ENCODE measurements at places on chromosomes 5 and 9. TPM values are rescaled to one million over a fixed set of nuclear protein-coding genes. Genes with fewer than 3 reads are reported as not detected.

FOXD4L3 gene
- not detected for total RNA-seq

SPINK7 gene
- not detected for total RNA-seq

DNA sequence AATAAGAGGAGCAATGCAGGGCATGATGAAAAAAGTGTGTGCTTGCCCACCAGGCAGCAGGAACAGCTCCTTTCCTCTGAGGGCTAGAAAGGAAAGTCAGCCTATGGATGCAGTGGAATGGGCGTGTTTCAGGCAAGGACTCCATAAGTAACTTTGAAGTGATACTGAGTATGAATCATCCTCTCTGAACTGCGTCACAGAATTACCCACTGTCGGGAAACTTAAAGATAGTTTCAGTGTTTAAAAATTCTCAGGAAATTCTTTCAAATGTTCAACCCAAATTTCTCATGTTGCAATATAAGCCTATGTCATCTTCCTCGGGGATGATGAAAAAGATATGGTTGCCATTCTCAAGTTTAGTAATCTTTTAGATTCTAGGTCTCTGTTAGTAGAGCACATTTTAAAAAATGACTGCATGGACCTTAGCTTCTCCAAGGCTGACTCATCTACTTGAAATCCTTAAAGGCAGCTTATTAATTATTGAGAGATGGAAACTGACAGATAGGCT lies 27.7 kb downstream of the PTCD2 start:
- no peak overlapping the region for H3K27ac ChIP-seq
- no peaks in the 10 kb centered on the region for H3K27me3 ChIP-seq
- no peaks in the 10 kb centered on the region for H3K4me1 ChIP-seq
- no peak overlapping the region for H3K4me3 ChIP-seq

- H3K36me3 ChIP-seq, result peaks cover 4% of the 10 kb centered on the region
- H3K27ac ChIP-seq, result no peak overlapping the region
- no peak for DNase-seq
- H3K4me3 ChIP-seq, result no peak overlapping the region
- H3K27me3 ChIP-seq, result no peaks in the 10 kb centered on the region
- H3K4me1 ChIP-seq, result no peaks in the 10 kb centered on the region
Measured at GRCh38 chr9:70220216-70220615, 38.6 kb upstream of the SMC5 start.

DNA sequence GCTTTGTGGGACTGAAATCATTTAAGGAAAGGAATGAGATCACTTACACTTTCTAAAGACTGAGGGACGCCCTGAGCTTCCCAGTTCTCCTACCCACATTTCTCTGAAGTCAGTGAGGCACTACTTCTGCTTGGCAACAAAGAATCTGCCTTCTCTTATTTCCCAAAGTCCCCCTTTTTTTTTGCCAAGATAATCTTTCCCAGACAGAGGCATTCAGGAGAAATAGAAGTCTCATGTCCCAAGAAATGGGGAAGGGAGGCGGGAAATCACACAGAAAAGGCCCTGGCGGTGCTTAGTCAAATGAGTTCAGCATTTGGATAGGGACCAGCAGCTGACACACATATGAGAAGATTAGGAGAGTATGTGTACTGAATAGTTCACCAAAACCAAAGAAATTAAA lies 159.7 kb downstream of the MUSK start:
- no peaks in the 10 kb centered on the region for H3K36me3 ChIP-seq
- no peak overlapping the region for H3K4me3 ChIP-seq
- no peaks in the 10 kb centered on the region for H3K27me3 ChIP-seq
- no peak for DNase-seq

- H3K27ac ChIP-seq, result no peak overlapping the region
- peaks cover 16% of the 10 kb centered on the region for H3K36me3 ChIP-seq
- H3K4me1 ChIP-seq, result no peaks in the 10 kb centered on the region
- H3K4me3 ChIP-seq, result no peak overlapping the region
- H3K27me3 ChIP-seq, result no peaks in the 10 kb centered on the region
- DNase-seq, result no peak
Measured at GRCh38 chr5:10741661-10742060, 19.4 kb downstream of the DAP start.

DNA sequence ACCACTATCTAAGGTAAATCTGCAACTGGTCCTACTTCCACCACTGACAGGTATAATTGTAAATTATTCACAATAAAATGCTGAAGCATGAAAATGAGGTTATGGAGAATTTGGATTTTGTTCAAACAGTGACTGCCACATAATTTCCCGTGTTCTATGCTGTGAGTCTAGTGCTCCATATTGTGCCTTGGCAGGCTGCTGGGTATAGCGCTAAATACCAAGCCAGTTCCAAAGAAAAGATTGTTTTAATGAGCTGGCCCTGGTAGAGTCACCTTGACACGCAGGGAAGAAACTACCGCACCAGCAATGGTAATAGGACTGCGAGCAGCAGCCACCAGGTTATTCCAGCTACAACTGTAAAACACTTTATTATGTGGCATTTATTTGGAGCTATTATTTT lies 30.4 kb downstream of the PSMB7 start:
- DNase-seq, result no peak
- H3K4me1 ChIP-seq, result no peaks in the 10 kb centered on the region
- no peak overlapping the region for H3K27ac ChIP-seq
- no peak overlapping the region for H3K4me3 ChIP-seq
- H3K36me3 ChIP-seq, result peaks cover 1% of the 10 kb centered on the region

GRCh38 chr9:133099726-133100505 lies 21.1 kb downstream of the RALGDS start:
- no peaks in the 10 kb centered on the region for H3K4me1 ChIP-seq
- peaks cover 16% of the 10 kb centered on the region for H3K36me3 ChIP-seq
- no peak overlapping the region for H3K4me3 ChIP-seq
- no peak overlapping the region for H3K27ac ChIP-seq
- DNase-seq, result peak; percentile 62

- DNase-seq, result no peak
- H3K27me3 ChIP-seq, result no peaks in the 10 kb centered on the region
- H3K36me3 ChIP-seq, result no peaks in the 10 kb centered on the region
- no peak overlapping the region for H3K4me3 ChIP-seq
- H3K27ac ChIP-seq, result no peak overlapping the region
Measured at GRCh38 chr9:106648799-106649198, 214.2 kb upstream of the ZNF462 start.

DNA sequence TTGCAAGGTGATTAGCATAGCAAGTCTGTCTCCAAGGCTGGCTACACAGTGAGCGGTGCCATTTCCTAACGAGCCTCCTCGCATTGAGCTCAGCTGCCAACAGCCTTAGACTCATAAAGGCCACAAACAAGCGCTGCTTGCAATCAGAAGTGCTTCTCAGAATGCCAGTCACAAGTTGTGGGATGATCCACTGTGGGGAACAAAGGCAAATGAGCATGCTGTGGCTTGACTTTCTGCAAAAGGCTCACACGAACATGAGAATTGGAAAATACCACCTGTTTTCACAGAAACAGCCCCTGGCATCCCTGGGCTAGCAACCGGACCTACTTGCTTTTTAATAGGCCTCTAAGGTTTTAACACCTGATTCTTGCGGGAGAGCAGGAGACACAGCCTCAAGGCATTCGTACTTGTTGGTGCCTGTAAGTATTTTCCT lies 215.5 kb downstream of the FANCC start:
- H3K36me3 ChIP-seq, result no peaks in the 10 kb centered on the region
- no peak for DNase-seq
- no peak overlapping the region for H3K4me3 ChIP-seq

- no peaks in the 10 kb centered on the region for H3K4me1 ChIP-seq
- H3K36me3 ChIP-seq, result no peaks in the 10 kb centered on the region
- H3K4me3 ChIP-seq, result no peak overlapping the region
- H3K27ac ChIP-seq, result no peak overlapping the region
- DNase-seq, result no peak
Measured at GRCh38 chr9:36802201-36802920, 229.7 kb downstream of the MELK start.

DNA sequence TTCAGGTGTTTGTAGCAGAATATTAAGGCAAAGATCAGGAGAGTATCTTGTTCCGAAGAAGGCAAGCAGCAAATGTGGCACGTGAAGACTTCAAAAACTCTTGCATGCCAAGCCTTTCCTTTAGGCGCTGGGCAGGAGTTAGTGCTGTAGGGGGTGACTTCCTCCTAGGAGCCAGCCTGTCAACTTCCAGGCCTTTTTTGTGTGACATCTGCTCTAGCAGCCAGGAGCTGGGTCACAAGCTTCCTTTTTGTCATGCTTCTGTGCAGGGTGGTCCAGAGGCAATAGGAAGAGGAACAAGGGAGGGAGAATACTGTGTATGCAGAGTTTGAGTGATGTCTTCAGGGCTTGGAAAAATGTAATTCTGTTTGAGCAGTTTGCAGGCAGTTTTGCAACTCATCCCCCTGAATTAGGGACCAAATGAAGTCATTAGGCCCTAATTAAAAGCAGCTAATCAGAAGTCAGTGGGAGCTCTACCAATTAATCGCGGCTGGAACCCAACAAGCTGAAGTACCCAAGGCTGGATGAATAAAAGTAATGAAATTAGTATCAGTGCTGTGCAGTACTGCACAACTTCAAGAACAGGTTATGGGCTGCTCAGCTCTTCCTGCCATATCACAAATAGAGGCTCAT lies 53.5 kb downstream of the TLR4 start:
- no peaks in the 10 kb centered on the region for H3K27me3 ChIP-seq
- H3K4me1 ChIP-seq, result no peaks in the 10 kb centered on the region
- no peak overlapping the region for H3K4me3 ChIP-seq
- no peaks in the 10 kb centered on the region for H3K36me3 ChIP-seq

DNA sequence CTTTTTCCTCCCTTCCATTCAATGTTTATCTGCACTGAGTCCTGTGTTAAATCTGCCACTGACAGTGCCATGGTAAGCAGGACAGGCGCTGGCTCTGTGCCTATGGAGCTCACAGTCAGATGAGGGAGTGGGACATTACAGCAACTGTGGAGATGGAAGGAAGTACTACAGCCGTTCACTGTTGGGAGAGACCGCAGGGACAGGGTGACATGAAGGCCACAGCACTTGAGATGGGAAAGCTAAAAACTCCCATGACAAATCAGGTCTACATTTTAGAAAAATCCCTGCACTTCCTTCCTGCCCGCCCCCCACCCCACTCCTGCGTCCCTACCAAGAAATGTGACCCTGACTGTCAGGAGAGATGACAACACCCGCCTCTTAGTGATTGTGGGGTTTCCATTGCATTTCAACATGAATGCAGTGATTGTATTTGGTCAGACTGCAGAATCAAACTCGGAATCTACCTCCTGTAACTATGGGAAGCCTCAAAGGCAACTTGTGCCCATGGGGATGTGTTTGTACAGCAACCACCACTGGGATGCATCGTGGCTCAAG lies 56.4 kb downstream of the GTF3C4 start:
- no peak overlapping the region for H3K27ac ChIP-seq
- H3K4me3 ChIP-seq, result no peak overlapping the region
- H3K27me3 ChIP-seq, result no peaks in the 10 kb centered on the region
- no peak for DNase-seq
- H3K4me1 ChIP-seq, result no peaks in the 10 kb centered on the region

All from aorta (tissue), 5 donors.